Ovary (tissue), 10 donors: ENCODE measurements at places on chromosomes 1 and 21. TPM values are rescaled to one million over a fixed set of nuclear protein-coding genes. Genes with fewer than 3 reads are reported as not detected.
A peak's percentile ranks its signal among the peaks of the same experiment; 100 is the strongest.

DNA sequence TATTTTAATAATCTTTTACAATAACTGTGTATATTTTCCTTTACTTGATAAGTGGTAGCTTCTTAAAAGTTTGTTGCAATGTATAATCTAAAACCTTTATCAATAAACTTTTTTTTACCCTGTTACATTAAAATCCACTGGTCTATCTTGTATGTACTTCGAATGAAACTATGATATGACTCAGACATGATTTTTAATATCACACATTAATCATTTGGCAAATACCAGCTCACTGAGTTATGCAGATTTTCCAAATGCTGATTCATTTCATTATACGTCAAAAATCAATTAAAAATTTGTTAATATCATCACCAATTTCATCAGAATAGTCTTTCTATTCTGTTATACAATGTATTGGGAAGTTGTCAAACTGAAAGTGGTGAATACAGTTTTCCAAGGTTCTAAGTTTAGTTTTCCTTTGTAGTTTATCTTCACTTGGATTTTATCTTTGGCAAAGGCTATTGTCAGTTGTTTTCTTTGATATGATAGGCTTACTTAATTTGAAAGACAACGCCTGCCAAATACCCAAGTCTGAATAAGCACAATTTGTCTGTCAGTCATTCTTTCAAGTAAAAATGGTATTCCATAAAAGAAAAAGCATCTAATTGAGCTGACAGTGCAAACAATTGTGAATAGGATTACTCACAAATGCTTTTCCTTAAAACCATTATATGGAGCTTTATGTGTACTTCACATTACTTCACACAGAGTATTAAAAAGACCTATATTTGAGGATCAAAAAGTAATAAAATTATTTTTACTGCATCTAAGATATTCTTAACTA, 127.0 kb downstream of the NME7 start:
- DNase-seq, result no peak

- DNase-seq, result peak; percentile 73
Observed at GRCh38 chr21:34889320-34889675, 159.8 kb downstream of the RUNX1 start.

- DNase-seq, result no peak
Observed at GRCh38 chr1:181676269-181676668, 193.0 kb downstream of the CACNA1E start.

DNA sequence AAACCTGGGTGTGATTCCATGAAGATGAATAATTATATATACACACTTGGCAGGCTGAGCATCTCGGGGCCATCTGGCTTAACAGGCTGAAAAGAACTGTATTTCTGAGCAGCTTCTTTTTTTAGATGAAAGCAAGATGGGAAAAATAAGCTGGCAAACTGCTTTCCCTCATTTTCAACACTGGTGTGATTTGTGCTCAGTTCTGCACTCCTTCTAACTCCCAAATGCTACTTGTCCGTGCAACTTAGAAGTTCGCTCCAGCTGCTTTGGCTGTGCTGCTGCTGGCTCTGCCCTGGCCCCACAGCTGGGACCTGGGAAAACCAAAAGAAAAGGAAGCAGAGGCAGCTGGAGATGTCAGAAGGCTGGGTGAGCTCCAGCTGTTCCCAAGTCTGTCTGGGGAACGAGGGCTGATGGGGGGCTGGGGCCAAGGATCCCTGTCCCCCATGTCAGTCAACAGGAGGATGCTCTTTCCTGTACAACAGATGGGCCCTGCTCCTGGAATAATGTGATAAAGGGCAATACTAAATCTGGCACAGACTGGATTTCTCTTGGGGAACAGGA, 44.9 kb downstream of the PAFAH2 start:
- peak; percentile 19 for DNase-seq

GRCh38 chr1:203276916-203277545, 28.3 kb upstream of the BTG2 start:
- DNase-seq, result peak; percentile 60

- DNase-seq, result no peak
Observed at GRCh38 chr1:112888630-112889029, 67.4 kb downstream of the SLC16A1 start.

DNA sequence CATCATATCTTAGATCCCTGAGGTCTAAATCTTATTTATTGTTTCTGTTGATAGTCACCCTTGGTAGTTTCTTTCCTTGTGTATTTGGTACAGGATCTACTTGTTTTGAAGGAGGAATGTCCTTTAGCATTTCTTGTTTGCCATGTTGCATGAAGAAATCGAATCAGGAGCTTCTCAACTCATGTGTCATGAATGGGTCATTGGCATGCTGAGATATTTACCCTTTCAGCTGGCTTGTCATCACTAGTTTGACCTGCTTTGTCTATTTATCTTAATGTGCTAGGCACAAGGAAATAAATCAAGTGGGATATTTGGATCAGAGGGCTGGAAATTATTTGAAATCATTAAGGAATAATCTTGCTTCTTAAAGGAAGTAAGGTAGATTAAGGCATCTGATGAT, 23.8 kb downstream of the THEM4 start:
- no peak for DNase-seq

C8B gene
- polyA plus RNA-seq, result not detected

GRCh38 chr1:75615613-75616435, 4.9 kb upstream of the SLC44A5 start:
- peak; percentile 21 for DNase-seq

IFNAR2 gene
- 30.4 TPM for polyA plus RNA-seq

DNA sequence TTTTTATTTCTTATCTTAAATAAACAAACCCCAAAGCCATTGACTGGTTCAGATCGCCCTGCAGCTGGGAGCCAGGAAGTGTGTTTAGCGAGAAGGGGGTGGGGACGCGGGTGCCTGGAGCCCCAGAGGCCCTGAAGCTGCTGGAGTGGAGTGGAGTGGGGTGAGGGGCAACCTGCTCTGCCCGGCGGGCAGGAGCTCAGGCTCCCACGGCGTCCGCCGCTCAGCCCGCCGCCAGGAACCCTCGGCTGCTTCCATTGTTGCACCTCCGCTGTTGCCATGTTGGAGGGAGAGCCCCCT, 673 bp downstream of the PIK3C2B start:
- peak; percentile 55 for DNase-seq

DNA sequence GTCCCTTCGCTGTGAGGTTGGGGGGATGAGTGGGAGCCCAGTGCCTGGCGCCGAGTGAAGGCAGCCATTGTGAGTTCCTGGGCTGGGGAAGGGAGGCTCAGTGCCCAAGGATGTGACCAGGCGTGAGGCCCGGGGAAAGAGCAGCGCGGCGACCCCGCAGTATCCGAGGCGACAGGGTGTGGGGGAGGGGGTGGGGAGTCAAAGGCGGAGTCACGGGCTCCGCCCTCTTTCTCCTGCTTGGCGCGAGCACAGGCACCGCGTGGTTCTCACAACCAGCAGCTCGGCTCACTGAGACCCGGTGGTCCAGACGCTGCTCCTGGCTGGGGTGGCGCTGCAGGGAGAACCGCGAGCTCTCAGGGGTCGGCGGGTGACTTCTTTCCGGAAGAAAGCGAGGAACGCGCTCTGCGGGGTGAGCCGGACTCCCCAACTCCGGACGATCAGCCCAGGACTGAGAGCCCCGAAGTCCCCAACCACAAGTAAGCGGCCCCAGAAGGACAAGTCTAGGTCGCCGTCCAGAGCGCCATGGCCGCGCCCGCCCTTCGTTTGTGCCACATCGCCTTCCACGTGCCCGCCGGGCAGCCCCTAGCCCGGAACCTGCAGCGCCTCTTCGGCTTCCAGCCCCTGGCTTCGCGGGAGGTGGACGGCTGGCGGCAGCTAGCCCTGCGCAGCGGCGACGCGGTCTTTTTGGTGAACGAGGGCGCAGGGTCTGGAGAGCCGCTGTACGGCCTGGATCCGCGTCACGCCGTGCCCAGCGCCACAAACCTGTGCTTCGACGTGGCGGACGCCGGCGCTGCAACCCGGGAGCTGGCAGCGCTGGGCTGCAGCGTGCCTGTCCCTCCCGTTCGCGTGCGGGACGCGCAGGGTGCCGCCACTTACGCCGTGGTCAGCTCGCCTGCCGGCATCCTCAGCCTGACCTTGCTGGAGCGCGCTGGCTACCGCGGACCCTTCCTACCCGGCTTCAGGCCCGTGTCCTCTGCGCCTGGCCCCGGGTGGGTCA, at the start of gene HPDL:
HPDL (plus strand) TSS at position 269 of the 997 bp plus-strand sequence; CDS start at position 523, 254 bp downstream.
- peak; percentile 70 for DNase-seq

- DNase-seq, result no peak
Observed at GRCh38 chr1:67468066-67468718, 38.0 kb upstream of the SERBP1 start.

KCNJ15 gene
- 0.31 TPM for polyA plus RNA-seq

DNA sequence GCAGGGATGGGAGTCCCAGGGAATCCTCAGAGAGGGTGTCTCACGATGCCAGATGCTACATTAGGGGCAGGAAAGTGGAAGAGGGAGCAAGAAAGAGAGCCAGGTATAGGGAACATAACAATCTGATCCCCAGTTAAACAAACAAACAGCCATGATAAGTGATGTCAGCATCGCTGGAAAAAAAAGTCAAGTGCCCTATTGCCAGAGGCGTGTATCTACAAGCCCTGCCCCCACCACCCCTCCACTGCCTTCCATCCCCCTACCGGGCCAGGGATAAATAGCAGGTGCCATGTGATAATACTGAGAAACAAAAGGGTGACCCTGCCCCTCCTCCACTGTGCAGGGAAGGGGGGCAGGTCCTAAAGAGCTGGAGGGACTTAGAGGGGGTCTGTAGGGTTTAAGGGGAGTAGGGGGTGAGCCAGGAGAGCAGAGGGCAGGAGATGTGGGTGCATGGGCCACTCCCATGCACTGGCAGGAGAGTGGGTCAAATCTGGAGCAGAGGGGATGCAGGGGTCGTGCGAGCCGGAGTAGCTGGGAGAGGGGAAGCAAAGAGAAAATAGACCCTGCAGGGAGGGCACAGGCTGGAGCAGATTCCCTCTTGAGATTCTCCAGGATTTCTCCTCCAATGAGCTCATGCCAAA, 3.4 kb downstream of the SLC26A9 start:
- DNase-seq, result no peak

DNA sequence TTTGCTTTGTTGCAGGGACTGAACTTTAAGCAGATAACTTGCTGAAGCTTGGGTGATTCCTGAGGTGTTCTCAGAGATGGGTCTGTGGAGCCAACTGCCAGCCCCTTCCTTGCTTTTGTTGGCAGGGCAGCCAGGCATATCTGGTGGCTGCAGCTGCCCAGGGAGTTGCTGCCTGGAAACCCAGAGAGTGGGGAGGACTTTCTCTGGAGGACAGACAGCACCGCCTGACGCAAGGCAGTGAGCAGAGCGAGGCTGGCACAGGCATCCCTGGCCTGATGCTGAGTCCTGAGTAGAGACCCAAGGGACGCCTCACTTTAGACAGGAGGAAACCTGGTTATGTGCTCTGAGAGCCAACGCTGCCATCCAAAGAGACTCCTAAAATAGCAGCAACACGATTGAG, 9.8 kb upstream of the OLFML2B start:
- no peak for DNase-seq

AADACL3 gene
- not detected for polyA plus RNA-seq

GRCh38 chr1:78540048-78540447, 49.3 kb downstream of the PTGFR start:
- no peak for DNase-seq

DNA sequence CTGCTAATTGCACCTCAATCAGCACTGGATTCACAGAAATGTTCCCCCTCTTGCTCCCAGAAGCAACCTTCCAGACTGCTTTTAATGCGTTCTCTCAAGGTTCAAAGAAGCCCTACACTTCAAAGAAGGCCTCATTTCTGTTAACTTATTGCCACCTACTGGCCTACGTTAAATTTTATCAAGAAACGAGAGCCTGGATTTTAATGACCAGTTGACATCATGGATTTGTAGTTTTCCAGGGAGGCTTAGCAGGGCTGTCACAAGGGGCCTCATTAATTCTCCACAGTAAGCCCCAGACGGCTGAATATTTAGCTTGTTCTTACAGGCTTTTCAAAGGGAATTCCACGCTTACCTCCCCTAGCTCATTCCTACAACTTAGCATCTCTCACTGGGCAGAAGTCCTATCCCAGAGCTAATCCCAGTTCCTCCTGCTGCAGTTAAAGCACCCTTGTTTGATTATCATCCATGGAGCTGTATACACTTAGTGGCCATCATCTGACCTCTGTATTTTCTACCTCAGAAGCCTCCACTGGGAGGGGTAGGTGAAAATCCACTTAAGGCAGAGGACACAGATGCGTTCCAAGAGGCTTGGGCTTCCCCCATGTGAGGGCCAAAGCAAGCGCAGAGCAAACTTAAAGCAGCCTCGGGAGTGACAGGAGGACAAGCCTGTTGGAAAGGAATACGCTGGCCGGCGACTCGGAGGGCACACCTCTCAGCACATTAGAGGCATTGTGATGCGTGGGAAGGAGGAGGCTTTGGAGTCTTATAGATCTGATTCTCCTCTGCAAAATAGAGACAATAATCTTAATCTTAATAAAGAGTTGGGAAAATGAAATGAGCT, 32.2 kb upstream of the CYP4X1 start:
- no peak for DNase-seq

PIK3C2B gene
- polyA plus RNA-seq, result 6.2 TPM

- DNase-seq, result no peak
Observed at GRCh38 chr1:78640462-78640861, 9.2 kb upstream of the IFI44 start.

C1orf185 gene
- not detected for polyA plus RNA-seq

LCK gene
- 0.69 TPM for polyA plus RNA-seq

SRRM1 gene
- polyA plus RNA-seq, result 128 TPM

EDARADD gene
- polyA plus RNA-seq, result 0.29 TPM

DNA sequence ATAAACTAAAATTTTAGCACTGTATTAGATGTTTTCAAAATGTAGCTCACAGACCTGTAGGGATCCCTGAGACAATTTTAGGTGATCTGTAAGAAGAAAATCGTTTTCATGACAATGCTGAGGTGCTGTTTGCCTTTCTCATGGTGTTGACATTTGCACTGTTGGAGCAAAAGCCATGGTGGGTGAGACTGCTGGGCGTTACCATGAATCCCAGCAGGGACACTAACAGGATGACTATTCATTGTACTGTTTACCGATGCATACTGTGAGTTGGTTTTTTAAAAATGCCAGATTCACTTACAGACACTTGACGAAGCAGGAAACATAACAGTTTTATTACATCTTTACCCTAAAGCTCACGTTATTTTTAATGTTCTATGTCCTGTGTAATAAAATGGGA, 468.5 kb downstream of the PCP4 start:
- no peak for DNase-seq

DNA sequence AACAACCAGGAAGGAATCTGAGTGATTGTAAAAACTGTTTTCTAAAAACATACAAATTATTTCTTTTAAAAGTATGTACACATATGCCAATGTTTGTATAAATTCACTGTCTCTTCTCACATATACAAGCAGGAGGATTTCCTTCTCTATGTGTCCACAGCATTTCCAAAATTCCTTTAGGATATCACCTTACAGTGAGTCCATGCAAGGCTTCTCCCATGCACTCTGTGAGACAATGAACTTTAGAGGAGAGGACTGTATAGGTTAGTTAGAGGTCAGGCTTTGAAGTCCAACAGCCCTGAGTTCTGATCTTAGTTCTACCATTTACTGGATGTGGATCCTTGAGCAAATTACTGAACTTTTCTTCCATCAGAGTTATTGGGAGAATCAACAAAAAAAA, 34.1 kb upstream of the USH2A start:
- DNase-seq, result no peak
